ENCODE measurements at places on chromosomes 16 and 17.

- no peak for DNase-seq
Measured at GRCh38 chr16:11611871-11612664, 25.3 kb upstream of the LITAF start.

GRCh38 chr16:3066440-3066748 lies 954 bp downstream of the IL32 start:
- no peak for DNase-seq

- no peak for DNase-seq
Measured at GRCh38 chr16:2184346-2184745, 12.1 kb downstream of the CASKIN1 start.

GRCh38 chr17:44416558-44417289 lies 27.3 kb upstream of the ITGA2B start:
- no peak for DNase-seq

DNA sequence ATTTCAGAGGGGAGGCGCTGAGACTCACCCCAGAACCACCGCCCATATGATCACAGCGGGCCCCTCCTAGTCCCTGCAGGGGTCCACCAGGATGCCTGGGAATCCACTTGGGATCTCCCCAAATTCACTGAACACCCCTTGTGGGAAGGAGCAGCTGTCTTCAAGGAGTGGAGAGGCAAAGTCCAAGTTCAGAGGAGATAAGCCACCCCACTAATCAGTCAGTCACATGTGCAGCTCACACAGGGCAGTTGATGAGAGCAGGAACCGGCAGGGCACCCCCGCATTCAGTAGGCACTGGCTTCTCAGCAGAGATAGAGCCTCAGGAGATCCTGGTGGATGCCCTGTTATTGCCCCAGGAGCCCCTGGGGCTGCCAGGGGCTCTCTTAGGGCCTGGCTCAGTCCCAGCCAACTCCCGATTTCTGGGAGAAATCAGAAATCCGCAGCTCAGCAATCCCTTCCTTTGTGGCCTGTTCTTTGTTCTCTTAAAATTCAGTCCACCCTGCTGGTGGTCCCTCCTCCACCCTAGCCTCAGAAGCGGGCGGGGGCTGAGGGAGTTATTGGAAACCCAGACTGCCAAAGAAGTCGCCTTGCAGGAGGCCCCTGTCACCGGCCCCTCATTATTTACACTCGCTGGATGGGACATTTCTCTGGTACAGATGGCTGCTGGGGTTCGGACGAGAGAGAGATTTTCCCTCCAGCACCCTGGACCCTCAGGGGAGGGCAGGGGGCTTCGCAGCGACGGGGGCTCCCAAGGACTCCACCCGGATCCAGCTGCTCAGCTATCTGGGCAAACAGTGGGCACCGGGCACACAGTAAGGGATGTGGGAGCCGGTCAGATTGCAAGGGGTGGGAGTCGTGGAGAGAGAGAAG lies 1.8 kb downstream of the CDC42EP4 start:
- peak; percentile 32 for DNase-seq

- no peak for DNase-seq
Measured at GRCh38 chr17:77675816-77676215, 282.7 kb upstream of the TNRC6C start.

DNA sequence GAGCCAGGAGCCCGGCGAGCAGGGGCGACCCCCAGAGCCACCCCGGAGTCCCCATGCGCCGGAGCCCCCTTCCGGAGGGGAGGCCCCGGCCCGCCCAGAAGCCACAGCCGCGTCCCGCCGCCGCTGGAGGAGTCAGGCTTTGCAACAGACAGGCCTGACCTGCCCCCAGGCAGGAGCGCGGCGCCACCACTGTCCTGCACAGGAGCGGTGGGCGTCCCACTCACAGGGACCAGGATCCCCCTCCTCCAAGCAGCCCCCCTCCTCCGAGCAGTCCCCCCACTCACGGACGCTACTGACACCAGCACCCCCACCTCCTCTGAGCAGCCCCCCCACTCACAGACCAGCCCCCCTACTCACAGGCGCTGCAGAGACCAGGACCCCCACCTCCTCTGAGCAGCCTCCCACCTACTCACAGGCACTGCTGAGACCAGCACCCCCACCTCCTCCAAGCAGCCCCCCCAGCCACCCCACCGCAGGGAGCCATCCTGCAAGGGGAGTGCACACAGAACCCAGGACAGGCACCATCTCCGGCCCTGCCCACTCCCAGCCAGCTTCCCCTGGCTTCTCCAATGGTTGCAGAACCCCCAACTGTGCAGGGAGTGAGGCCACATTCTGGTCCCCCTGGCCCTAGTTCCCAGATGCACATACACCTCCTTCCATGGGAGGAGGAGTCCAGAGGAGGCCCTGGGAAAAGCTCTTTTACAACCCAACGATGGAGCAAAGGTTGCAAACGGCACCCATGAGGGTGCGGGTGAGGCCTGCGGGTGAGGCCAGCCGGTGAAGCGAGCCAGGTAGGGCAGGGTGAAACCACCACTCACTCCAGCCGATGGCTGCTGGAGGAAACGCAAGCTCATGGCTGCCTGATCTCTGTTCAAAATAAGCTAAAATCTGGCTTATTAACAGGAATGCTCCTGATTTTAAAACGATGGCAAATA lies 69.9 kb downstream of the ABR start:
- DNase-seq, result peak; percentile 21

DNA sequence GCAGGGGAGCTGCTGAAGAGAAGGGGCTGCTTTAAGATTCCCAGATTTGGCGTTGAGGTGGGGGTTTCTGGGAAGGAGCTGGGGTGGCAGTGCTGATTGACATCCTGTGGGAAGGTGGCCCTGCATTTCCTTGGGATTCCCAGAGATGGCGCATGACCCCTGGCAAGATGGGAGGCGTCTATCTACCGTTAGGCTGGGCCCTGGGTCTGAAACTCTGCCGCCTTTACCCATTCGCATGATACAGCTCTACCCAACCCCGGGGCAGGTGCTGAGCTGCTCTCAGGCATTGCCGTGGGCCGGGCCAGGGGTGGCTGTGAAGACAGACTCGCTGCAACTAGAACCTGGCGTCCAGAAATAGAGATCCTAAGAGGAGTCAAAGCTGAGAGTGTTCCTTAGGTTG lies 9.9 kb upstream of the MVD start:
- no peak for DNase-seq

DNA sequence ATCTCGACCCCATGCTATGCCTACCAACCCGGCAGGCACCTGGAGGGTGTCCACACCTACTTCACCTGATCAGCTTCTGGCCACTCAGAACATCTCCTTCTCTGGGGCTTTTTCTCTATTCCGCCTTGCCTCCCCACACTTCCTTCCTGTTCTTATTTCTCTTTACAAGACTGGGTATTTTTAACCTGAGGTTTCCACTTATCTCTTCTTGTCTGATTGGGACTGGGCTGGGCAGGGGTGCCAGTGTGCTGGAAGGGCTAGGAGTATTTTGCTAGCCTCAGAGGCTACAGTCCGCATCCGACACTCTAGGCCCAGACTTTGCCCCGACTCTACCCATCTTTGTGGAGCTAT lies 26.2 kb upstream of the ZNF652 start:
- no peak for DNase-seq

GRCh38 chr16:31327646-31328225 lies 27.2 kb upstream of the ITGAX start:
- DNase-seq, result no peak
